ENCODE measurements at places on chromosomes 6 and 20.

DNA sequence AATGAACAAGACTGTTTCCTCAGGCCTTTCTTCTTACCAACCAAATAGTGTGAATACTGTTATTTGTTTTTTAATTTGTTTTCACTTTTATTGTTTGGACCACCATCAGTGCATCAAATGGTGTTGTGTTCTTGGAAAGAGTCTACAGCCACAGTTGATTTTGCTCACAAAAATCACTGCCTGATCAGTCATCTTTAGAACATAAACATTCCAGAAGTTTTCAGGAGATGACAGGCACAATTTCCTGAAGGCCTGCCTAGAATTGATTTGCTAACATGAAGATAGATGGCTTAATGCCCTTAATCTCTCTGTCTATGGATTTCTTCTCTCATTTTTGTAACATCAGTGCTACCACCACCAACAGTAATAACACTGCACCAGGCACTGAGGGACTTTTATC is 13.5 kb downstream of the IL22RA2 start:
- DNase-seq, result no peak

DNA sequence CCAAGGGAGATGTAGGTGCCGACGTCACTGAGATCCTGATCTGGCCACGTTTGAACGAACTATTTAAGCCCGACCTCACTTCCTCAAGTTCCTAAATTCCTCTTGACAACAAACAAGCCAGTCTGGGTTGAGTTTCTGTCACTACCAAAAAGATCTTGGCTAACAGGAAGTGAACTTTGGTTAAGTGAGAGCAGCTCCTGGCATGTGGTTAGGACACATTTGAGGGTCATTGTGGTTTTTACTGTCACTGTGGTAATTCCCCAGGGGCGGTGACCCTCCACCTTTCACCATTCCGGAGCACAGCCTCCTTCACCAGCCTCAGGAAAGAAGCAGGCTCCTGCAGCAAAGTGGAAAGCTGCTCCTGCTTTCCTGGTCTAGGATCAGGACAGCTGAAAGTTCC is 43.1 kb upstream of the ZNF831 start:
- no peak for DNase-seq

- DNase-seq, result no peak
Measured at GRCh38 chr20:34322267-34323105, 19.3 kb upstream of the AHCY start.

DNA sequence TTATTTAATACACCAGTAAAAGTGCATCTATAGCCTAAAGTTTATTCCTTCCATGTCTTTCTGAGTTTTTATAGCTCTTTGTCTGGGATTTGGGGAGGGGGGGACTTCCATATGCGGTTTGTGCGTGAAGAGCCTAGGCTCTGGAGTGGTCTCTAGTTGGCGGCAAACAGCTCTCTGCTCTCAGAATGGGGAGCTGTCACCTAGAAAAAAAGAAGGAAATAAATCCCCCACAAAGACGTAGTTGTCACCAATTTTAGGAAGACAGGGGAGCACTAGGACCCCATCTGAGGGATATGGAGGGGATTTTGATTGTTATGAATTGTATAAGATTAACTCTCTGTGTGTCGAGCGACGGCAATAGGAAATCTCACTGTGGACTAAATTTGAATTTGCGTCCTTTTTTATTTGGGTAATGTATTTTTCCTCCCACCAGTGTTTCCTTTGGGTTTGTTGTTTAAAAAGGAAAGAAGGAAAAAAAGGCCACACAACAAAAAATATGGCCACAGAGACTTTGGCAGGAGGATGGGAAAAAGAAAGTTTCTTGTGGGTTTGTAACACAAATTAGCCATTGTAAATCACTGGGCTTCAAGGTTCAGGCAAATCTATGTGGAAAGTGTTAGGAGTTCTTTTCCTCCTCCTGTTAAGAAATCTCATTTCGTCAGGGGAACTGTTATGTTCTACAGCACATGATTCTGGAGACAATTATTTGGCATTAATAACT is 7.4 kb downstream of the POU3F2 start:
- no peak for DNase-seq

DNA sequence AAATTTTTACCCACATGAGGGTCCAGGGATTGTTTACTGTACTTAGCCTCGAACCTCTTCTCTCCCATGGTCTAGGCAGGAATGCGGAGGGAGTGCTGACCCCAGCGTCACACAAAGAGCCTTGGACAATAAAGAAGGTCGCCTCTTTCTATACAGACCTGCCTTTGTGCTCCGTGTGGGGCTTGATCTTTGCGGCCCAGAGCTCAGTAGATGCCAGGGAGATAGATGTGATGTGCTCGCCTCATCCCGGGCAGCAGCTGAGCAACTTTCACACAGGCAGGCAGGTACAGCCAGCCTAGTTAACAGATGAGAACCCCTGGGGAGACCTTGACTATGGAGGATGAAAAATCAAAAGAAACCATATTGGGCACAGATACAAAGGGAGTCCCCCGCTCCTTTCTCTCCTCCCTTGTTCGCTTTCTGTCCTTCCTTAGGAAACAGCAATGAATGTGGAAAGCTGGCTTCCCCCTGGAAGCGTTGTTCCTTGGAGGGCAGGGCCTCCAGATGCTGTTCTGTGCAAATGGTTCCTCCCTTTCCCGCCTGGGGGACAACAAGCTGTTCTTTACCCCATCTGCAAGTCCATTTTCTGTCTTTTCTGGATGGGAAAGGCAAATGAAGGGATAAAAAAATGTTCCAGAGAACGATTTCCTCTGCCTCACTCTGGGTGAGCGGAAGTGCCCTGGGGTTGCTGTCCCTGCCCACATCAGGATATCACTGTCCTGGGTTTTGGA is 128.3 kb downstream of the OLIG3 start:
- no peak for DNase-seq

- no peak for DNase-seq
Measured at GRCh38 chr20:59253779-59254319, 46.6 kb upstream of the EDN3 start.

DNA sequence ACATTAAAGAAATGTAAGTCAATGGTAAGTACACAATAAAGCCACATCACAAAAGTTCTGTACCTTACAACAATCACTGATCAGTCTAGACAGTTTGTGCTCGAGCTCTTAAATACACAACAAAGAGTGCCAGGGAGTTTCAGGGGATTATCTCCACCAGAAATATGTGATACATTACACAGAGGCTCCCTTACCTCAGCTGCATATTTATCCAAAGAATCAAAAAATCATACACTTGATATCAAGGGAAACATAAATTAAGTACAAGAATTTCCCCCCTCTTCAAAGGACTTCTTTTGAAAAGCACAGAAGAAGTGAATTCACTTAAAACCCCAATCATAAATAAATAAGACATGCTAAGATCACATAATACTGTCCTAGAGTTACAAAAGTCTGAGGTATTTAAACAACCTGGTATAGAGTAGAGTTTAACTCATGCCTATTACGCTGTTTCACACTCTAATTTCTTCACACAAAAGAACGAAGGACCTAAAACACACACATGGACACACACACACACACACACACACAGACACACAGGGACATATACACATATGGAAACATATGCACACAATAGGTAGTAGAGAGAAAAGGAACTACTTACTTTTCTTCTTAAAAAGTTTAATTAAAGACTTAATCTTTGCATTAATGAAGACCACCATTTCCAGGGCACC is 528 bp downstream of the NHSL1 start:
- DNase-seq, result no peak

DNA sequence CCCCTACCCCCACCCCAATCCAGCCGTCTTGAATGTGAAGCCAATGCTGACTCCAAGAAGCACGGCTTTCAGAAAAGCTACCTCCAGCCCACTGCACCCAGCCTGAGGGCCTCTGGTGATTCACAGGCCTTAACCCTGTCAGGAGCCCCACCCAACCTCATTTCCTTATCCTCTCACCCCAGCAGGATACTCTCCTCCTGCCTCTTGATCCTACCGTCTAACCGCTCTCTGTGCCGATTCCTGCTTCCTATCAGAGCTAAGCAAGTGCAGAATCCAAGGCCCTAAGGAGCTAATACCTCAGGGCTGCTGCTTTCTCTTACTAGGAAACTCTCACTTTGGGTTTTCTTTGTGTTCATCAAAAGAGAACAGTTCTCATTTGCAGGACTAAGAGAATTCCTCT is 47.2 kb downstream of the TRERF1 start:
- DNase-seq, result no peak

- DNase-seq, result no peak
Measured at GRCh38 chr6:27812805-27813492, 99.2 kb downstream of the OR2B2 start.

DNA sequence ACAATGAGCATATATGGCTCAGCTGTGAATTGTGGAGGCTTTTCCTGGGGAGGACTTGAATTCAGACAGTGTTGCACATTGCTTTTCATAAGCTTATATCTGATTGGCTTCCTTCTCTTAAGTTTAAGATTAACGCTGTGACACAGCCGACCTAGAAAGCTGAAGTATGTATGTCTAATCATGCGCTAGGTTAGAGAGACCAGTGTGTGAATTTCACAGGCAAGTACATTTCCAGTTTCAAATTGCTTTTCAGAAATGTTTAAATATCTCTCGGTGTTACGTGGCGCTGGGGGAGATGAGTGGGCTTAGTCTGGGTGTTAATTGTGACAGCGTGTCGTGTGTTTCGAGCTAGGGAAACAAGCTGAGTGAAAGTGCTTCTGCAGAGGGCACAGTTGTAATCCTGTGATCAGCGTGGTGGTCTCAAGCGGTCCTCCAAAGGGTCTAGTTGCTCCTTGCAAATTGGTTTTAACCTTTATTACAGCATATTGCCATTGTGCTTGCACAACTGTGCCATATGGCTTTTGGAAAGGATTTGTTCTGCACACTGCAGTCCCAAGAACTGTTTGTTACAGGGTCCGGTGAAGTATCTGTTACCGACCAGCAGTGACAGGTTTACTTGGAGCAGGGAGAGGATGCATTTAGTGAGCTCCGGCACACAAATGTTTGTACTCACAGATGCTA is 166.6 kb downstream of the SASH1 start:
- no peak for DNase-seq

DNA sequence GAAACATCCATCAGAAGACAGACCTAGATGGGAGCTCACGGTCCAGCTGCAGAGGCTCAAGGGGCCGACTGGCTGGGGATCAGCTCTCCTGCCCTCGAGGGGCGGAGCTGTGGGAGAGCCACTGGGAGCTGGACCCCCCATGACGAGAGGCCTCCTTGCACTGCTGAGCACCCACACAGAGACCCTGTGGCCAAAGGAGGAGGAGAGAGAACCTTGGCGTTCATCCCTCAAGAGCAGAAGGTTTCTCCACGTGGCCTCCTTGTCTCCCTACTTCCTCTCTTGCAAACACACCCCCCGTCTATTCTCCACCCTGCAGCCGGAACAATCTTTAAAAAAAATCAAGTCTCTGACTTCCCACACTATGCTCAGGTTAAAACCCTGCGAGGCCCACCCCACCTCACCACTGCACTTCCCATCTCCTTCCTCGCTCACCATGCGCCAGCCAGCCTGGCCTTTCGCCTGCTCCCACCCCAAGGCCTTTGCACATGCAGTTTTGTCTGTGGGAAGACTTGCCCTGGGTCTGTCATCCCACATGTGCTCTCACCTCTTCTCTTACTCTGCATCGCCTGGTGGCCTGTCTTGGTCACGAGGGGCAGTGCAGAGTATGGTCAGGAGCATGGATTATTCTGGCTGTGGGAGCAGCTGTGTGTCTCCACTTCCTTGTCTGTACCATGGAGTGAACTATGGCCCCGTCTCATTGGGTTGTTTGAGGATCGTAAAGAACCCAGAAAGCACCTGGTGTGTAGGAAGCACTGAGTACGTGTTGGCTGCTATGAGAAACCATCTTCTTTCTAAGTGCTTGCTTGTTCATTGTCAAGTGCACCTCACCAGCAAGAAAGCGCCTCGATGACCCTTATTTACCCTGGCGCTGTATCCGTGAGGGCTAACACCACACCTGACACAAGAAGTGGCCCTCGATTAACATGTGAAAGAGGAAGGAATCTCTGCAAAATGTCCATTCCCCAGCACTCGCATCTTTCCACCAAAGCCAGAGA is 32.9 kb downstream of the PMEPA1 start:
- no peak for DNase-seq

- DNase-seq, result no peak
Measured at GRCh38 chr6:29797135-29797534, 30.5 kb upstream of the HLA-G start.

DNA sequence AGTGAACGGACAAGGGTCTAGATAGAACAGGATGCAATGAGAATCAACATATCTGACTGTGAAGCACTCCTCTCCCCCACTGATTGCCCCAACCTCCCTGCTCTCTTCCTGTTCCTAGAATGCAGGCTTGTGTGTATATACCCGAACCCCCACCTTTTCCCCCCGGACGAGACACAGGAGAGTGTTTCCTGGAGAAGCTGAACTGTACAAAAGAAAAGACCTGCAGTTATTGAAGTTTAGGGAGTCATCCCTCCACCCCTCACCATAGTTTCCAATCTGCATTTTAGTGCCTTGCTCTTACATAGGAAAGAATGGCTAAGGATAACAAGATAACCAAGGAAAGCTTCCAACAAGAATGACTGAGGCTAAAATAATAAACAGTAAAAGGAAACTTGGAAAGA is 55.5 kb upstream of the PDE10A start:
- DNase-seq, result no peak

DNA sequence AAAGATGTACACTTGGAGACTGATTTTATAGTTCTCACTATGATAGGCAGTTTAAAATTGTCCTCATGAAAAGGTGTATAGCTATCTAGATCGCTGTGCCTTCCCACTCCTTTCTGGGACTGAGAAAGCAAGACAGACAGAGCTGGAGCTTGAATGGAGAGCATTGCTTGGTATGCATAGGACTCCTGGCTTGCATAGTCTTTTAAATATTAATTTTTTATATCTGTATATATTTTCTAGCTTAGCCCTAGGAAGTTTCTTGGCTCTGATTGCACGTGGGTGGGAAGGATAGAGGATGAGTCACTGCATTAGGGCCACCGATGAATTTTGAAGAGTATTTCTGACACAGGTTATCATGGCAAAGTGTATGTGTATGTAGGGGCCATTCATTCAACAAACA is 150.0 kb upstream of the SPACA1 start:
- no peak for DNase-seq

DNA sequence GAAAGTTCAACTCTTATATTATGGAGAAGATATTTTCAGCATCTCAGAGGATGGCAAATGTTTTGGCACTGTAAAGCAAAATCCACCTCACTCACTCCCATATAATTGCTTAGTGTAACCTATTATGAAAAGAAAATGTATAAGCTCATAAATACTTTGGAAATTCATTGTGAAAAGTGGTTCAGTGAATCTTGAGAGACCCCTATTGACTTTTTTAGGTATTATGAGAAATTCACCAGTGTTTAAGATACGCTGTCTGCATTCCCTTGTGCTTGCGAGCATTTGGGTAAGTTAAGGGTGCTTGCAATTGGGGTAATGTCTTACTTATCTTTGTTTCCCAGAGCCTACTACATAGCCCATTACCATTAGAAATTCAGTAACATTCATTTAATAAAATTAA is 66.3 kb upstream of the BMP5 start:
- DNase-seq, result no peak

- DNase-seq, result no peak
Measured at GRCh38 chr6:143607974-143608373, 69.8 kb upstream of the PHACTR2 start.

GRCh38 chr20:52179331-52180179 is 12.0 kb downstream of the ZFP64 start:
- DNase-seq, result no peak

- no peak for DNase-seq
Measured at GRCh38 chr20:32674362-32674789, 635 bp upstream of the C20orf203 start.
